Stimulated activated CD8-positive, alpha-beta memory T cell treated with anti-CD3 and anti-CD28 coated beads, Interleukin-4, amount 100 ng/mL, for 4 hours (primary cell): ENCODE measurements at places on chromosomes 5 and 9.

DNA sequence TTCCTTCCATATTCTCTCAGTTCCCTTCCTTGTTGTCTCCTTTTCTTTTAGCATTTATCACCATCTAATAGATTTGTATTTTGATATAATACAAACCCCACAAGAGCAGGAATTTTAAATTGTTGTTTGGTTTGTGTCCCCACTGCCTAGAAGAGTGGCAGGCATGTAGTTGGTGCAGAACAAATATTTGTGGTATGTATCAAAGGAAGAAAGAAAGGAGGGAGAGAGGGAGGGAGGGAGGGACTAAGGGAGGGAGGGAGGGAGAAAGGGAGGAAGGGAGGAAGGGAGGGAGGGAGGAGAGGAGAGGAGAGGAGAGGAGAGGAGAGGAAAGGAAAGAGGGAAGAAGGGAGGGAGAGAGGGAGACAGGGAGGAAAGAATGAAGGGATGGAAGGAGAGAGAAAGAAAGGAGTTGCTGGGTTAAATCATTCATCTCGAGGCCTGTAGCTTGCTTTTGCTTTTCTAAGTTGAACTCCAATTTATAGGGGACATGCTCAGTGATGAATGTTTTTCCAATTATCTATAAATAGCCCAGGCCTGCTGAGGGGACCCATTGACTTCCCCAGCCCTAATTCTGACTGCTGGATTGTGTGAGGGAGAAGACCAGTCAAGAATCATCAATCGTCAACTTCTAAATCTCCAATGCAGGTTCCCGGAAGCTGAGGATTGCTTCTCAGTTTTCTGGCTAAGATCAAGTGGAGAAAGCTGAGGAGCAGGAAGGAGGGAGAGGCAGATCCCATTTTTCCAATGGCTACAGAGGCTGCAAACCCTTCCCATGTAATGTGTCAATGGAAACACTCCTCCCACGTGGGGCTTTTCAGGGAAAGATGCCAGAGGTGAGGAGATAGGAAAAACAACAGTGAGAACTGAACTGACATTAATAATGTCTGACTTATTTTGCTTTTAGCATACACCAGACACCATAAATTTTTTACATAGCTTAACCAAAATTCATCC is 320.7 kb downstream of the ASTN2 start:
- no peak for DNase-seq

DNA sequence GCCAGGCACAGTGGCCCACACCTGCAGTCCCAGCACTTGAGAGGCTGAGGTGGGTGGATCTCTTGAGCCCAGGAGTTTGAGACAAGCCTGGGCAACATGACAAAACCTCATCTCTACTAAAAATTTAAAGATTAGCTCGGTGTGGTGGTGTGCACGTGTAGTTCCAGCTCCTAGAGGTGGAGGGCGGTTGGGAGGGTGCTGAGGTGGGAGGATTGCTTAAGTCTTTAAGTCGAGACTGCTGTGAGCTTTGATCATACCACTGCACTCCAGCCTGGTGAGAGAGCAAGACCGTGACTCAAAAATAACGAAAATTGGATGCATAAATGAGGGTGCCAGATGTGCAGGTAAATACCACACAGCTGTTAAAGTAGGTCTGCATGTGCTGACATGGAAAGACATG is 39.3 kb upstream of the TDRD7 start:
- DNase-seq = no peak

GRCh38 chr5:176732736-176733405 is 77.5 kb upstream of the UNC5A start:
- DNase-seq = no peak

DNA sequence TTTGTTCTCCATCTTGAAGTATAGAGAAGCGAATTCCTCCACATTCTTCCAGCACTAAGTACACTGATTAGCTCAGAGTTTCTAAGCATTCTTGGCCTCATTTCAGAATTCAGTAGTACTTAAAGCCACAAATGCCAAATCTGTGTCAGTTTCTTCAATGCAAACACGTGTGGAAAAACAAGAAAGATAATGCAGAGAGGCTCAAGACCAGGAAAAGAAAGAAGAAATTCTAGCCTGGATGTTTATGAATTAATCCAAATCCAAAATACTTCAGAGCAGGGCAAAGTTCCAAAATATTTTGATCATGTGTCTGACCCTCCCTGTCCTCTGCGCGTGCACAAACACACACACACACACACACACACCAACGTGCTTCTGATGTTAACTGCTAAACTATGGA is 457.6 kb downstream of the SLCO4C1 start:
- no peak for DNase-seq

GRCh38 chr9:105216440-105217178 is 27.8 kb upstream of the SLC44A1 start:
- no peak for DNase-seq

- DNase-seq = no peak
Measured at GRCh38 chr9:126628969-126629674, 15.4 kb downstream of the LMX1B start.
